IPS DF 6.9 (cell line): ENCODE measurements at places on chromosomes 16 and 17.

- no peak for DNase-seq
- H3K27me3 ChIP-seq: no peaks in the 10 kb centered on the region
- no peak overlapping the region for H3K4me3 ChIP-seq
- H3K27ac ChIP-seq: no peak overlapping the region
These were observed 33.7 kb upstream of the CIBAR2 start for GRCh38 chr16:85145734-85146531.

- no peak for DNase-seq
- H3K36me3 ChIP-seq: no peaks in the 10 kb centered on the region
- H3K4me1 ChIP-seq: no peaks in the 10 kb centered on the region
- no peak overlapping the region for H3K4me3 ChIP-seq
- no peak overlapping the region for H3K27ac ChIP-seq
- H3K27me3 ChIP-seq: no peaks in the 10 kb centered on the region
These were observed 163.9 kb downstream of the ZFHX3 start for GRCh38 chr16:72884037-72884436.

- no peaks in the 10 kb centered on the region for H3K36me3 ChIP-seq
- H3K4me1 ChIP-seq: no peaks in the 10 kb centered on the region
- DNase-seq: no peak
- no peak overlapping the region for H3K4me3 ChIP-seq
- no peak overlapping the region for H3K27ac ChIP-seq
These were observed 124.8 kb downstream of the STXBP4 start for GRCh38 chr17:55093353-55093752.

DNA sequence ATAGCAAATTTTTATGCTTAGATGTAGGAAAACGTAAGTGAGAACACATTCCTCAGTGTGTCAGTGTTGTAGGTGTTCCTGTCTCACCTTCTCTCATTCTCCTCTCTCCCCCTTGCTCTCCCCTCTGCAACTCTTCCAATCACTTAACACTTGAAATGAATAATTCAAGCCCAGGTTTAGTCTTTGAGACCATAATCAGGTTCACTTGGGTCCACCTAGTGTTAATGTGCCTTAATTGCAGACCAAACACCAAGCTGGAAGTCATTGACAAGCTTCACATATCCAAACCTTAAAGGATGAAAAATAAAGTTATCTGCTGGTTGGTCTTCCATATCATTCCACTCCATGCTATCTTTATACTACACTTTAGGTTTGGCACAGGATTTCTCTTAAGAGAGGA, 37.0 kb downstream of the STXBP4 start:
- no peak overlapping the region for H3K4me3 ChIP-seq
- no peaks in the 10 kb centered on the region for H3K36me3 ChIP-seq
- no peak overlapping the region for H3K27ac ChIP-seq
- H3K4me1 ChIP-seq: no peaks in the 10 kb centered on the region

DNA sequence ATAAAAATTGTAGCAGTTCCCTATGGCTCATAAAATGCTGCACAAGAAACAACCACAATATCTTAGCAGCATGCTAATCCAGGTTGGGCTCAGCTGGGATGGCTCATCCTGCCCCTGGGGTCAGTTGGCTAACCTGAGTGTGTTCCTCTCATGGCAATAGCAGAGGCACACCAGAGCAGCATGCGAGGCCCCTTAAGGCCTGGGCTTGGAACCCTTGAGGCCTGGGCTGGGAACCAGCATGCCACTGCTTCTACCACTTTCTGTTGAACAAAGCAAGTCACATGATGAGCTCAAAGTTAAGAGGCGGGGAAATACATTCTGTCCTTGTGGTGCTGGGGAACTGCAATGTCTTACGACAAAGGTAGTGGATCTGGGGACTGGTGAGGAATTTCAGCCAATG, 154.4 kb upstream of the FOXF1 start:
- H3K27me3 ChIP-seq: no peaks in the 10 kb centered on the region
- H3K36me3 ChIP-seq: no peaks in the 10 kb centered on the region

GRCh38 chr17:16649585-16649984, 4.1 kb downstream of the ZNF624 start:
- H3K27ac ChIP-seq: no peak overlapping the region
- H3K27me3 ChIP-seq: no peaks in the 10 kb centered on the region
- H3K4me1 ChIP-seq: no peaks in the 10 kb centered on the region
- DNase-seq: no peak
- no peaks in the 10 kb centered on the region for H3K36me3 ChIP-seq
- no peak overlapping the region for H3K4me3 ChIP-seq

- no peaks in the 10 kb centered on the region for H3K4me1 ChIP-seq
- DNase-seq: no peak
- H3K4me3 ChIP-seq: peak overlapping the region; percentile 35; the same call in 1 of the 2 replicates
These were observed 1.6 kb downstream of the RIPOR1 start for GRCh38 chr16:67530013-67530939.
